ENCODE measurements at places on chromosomes 2 and 18.

GRCh38 chr2:95379371-95379831 is 23.1 kb upstream of the FAHD2A start:
- DNase-seq: no peak

DNA sequence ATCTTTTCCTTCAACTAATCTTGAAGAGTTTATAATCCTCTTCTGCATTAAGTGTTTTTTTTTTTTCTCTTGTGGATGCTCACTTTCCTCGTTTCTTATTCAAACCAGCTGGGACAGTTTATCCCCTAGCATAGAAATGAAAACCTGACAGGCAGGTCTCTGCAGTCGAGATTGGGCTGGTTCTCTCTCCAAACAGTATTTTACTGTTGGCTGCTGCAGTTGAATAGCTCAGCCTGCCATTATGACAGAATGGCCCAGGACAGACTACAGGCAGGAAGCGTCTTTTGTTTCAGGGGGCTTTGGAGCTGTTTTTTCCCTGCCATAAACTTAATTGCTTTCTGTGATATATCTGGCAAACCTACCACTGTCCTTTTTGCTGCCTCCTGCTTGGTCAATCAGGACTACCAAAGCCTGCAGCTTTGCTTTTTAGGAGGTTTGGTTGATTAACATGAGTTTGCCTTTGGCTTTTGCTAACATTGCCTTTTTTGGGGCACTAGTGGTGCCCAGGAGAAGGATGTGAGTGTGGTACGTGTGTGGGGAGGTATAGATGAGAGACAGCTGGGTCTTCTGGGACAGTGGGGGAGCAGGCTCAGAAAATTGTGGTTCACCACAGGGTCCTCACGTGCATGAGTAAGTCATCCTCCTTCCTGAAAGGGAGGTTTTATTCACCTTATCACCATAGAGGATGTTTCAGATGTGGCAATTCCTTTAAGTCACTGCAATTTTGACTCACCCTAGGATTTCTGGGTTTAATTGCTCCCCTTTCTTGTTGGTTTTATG is 128.7 kb downstream of the LYPD6B start:
- DNase-seq: peak; percentile 18

DNA sequence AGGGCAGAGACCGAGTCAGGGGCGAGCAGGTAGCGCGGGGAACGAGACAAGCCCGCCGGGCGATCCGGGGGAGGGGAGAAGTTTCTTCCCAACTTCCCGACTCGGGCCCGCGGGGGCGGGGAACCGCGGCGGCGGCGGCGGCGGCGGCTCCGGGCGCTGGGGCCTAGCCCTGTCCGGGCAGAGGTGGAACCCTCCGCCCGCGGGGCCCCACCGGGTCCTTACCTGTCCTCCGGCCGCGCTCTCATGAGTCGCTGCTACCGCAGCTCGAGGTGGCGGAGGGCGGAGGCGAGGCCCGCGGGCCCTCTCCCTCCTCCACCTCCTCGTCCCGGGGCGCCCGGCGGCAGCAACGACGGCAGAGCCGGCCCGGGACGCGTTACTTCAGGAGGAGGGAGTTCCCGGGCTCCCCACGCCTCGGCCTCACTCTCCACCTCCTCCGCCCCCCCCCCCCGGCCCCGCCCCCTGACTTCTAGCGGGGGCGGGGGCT is at the start of gene YES1:
Gene YES1, minus strand, starts transcription at position 351 of the 484 bp plus-strand sequence. CDS start 55,415 bp downstream, outside the sequence.
- peak; percentile 72 for DNase-seq

- DNase-seq: no peak
Observed at GRCh38 chr2:64594226-64594989, 59.3 kb downstream of the SERTAD2 start.

GRCh38 chr2:25389161-25389560 is 47.4 kb upstream of the DNMT3A start:
- no peak for DNase-seq

DNA sequence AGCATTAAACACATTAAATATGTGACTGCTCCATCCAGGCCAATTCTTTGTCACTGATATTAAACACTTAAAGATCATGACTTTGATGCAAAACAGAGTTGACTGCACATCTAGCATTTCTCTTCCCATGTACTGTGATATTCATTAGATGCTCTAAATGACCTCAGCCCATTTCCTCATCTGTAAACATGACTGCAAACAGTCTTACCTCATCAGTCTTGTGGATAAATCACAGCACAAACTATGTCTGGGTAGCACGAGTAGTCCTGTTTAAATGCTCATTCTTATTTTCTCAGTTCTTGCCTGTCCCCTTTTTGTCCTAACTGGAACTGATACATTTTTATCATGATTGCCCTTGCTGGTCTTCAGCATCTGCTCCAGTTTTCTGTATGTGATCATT is 1974.8 kb upstream of the LRRTM1 start:
- no peak for DNase-seq

DNA sequence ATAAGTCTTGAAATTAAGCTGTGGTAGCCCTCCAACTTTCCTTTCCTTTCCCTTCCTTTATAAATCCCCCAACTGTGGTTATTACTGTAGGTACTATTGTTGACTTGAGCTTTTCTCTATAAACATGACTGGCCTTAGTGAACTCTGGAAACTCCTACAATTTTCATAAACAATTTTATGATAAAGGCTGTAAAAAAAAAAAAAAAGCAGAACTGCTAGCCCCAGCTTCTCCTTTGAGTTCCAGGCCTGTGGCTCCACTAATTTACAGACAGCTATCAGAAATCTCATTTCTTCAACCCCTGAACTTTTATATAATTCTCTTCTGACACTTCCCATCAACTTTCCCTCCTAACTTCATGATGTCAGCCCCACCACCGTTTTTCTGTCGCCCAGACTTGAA is 174.3 kb downstream of the IKZF2 start:
- no peak for DNase-seq

GRCh38 chr2:191314697-191315364 is 69.6 kb downstream of the MYO1B start:
- no peak for DNase-seq

- DNase-seq: no peak
Observed at GRCh38 chr2:10935953-10936942, 24.5 kb downstream of the KCNF1 start.

GRCh38 chr2:37798315-37799005 is 126.6 kb upstream of the RMDN2 start:
- DNase-seq: no peak

DNA sequence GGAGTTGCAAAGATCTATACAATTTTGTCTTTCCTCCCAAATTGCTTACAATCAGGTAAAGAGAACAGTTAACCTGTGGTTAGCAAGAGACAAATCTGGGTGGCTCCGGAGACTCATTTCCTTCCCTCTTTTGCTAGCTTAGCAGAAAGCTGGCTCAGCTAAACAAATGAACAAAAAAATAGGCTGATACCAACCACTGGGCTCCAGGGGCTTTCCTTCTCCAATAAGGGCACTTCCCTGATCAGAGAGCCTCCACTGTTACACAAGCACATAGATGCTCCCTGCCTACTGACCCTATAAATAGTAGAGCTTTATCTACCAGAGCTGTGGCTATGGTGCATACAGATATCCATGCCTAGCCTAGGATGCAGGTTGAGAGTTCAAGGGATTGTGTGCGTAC is 90.1 kb upstream of the ARL5A start:
- DNase-seq: no peak

DNA sequence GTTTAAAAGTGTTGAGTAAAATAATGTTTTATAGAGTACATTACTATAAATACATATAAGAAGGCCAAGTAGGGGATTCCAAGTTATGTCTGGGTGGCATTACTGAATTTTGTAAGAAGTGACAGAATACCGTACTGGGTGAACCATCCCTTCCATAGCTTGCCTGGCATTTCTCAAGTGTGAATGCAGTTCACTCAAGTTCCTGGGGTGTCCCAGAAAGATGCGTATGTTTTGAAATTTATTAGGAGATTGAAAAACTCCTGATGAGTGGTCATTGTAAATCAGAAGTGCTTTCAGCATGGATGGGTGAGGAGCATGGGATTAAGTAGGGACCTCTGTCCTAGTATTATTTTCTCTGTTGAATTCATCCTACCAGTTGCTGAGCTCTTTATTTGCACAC is 103.2 kb downstream of the VAPA start:
- no peak for DNase-seq

DNA sequence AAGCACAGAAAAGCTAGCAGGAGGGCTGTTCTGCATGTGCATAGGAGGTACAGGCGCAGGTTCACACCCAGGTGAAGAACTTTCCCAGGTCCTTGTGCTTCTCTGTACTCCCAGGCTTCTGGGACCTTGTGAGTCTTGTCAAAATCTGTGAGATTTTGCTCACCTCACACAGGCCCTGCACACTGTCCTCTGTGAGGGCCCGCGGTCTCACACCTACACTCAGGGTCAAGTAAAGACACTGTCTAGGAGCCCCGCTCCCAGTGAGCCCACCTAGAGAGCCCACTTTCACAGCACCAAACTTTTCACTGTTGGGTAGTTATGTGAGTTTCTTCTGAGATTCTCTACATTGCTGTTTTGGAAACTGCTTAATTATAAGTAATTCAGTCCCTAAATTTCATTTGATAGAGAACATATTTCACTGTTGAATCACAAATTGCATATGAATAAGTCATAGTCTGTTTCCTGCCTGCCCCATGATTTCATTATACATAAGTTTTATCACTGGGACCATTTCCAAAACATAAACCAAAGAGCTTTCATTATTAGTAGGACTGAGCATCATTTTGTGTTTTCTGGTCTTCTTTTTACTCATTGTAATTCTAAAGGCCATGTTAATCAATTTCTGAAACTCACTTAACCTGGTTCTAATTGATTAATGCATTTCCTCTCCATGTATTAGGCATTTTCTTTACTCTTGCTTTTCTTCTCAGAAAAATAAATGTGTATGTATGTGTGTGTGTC is 234.2 kb upstream of the SPOPL start:
- no peak for DNase-seq

Data from CD4-positive, alpha-beta memory T cell (primary cell).